Activated naive CD4-positive, alpha-beta T cell (primary cell): ENCODE measurements at places on chromosomes 5 and 9.

DNA sequence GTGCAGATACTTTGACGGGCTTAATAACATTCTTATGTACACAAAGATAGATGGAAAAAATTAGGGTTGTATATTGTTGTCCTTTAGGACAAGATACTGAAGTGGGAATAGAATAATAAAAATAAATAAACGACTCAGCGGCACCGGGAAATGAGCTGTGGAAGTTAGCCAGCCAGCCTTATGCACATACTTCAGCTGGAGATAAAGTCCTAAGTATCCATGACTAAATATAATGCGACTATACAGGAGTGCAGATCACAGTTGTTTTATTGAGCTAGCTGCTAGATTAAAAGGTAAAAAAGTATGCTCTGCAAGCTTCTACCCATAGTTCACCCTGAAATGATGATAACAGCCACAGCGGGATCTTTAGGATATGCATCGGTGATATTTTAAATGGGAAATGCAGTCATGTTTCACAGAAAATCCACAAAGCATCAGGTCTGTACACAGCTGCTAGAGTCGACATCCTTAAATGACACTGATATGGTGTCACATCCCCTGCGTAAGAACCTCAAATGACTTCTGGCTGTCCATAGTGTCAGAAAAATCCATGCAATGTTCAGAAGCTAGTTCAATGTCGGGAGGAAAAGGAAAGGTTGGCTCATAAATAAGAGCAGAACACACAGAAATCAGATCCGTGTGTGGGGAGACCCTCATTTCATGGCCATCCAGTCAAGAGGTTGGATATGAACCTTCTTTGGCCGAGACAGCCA is 392.8 kb upstream of the DAP start:
- DNase-seq: no peak

- DNase-seq: no peak
Measured at GRCh38 chr5:124583469-124584350, 162.7 kb downstream of the ZNF608 start.

DNA sequence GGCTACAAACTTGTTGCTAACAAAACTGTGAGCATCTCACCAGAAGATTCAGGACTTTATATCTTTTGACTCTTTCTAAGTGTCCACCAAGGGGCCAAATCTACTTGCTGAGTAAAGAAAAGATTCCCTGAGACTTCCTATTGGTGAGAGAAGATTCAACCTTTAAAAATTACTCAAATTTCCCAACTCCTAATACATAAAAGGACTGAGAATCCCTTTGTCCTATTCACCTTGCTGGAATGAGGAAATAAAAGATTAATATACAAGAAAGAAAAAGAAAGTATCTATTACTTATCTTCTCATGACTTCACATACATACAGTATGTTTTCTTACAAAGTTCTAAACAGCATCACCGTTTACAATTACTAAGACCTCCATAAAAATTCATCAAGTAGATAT is 47.9 kb upstream of the MYOT start:
- no peak for DNase-seq

- DNase-seq: no peak
Measured at GRCh38 chr9:129557192-129558036, 63.5 kb downstream of the C9orf50 start.

DNA sequence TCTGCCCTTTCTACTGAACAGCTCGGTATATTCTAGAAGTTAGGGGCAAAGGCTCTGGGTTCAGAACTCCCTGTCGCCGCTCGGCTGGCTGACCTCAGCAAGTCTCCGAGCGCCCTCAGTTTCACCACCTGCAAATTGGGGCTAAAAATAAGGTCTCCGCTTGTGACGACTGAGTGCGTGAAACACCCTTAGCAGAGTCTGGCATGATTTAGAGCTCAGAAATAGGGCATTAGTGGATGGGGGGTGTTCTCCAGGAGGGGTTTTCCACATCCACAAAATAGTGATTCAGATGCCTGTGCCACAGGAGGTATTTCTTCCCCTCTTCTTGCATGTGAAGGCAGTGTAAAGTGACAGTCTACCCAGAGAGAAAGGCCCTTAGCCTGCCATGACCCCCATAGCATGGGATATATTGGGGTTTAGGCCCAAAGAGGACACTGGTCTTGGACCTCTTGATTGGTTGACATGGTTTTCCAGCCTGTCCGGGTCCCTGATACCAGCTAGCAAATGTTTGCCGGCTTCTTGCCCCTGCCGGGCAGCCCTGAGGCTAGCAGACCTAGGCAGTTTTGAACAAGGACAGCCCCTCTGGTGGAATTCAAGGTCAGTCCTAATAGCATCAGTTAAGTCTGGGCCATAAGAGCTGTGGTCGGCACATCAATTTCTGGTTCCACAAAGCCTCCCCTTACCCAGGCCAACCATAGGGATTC is 1.4 kb downstream of the ERGIC1 start:
- no peak for DNase-seq

GRCh38 chr9:127155314-127155960 is 33.0 kb upstream of the ANGPTL2 start:
- no peak for DNase-seq

DNA sequence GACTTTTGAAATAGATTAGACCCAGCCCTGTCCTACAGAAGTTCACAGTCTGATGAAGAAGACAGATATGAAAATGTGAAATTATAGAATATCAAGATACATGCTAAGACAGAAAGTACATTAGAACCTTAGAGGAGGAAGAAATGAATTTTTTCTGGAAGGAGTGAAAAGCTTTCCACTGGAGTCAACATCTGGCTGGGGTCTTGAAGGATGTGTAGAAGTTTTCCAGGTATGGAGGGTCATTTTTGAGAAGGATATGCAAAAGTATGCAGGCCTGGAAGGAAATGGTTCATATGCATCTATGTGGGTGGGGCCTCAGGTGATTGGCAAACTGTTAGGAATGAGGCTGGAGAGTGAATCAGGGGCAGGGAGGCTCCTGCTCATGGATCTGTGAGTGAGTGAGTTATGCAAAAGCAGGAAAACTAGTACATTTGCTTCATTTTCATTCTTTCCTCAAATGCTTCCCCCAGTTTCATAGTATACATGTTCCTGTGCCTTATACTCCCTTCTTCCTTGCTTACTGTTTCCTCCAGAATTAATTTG is 142.3 kb downstream of the GRIA1 start:
- no peak for DNase-seq

DNA sequence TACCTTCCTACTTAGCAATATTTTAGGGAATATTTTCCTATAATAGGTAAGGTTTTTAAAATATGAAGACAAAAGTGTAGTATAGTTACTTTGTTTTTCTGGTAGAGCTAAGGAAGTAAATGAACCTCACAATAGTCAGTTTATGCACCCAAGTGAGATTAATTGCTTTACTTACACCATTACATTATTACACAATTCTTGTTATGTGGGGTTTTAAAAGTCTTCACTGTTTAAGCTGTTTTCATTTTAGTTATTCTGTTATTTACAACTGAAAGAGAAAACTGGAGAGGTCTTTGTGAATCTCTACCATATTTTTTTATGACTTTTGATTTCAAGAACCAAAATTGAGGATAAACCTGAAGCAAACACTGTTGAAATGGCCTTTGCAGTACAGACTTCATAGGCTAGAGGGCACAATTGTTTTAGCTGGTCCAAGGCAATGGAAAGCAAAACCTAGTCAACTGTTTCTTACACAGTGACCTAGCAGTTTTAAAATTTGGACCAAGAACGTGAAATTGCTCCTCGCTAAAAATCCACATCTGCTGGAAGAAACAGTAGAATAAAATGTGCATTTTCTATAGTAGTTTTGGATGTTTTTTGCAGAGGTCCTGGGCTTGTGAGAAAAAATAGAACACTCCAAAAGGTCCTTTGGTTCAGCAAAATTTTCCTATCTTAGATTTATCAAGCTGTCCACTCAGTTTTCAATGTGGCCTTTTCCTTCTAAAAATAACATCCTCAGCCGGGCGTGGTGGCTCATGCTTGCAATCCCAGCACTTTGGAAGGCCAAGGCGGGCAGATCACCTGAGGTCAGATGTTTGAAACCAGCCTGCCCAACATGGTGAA is 66.4 kb upstream of the FER start:
- DNase-seq: no peak

DNA sequence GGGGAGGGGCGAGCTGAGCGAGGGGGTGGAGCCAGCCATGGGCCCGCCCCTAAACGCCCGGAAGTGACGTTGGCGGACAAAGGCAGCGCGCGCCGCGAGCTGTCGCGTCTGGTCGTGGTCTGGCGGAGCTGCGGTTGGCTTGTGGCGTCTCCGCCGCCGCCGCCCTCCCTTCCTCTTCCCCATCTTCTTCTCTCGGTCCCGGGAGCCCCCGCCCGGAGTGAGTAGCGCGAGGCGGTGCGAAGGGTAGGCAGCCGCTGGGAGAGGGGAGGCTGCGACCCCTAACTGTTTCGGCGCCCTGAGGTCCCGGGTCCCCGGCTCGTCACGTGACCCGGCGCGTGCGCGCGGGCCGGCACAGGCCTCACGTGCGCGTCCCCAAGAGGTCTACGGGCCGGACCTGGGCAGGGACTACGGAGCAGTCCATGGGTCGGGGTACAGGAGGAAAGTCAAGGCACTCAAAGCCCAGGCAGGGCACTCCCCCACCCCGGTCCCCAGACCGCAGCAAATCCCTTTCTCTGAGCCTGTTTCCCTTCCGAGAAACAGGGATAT is at the start of gene NTMT1:
TSS of gene NTMT1 (plus strand) at position 85 of the 546 bp plus-strand sequence. CDS start 6,541 bp downstream, outside the sequence.
- peak; percentile 89 for DNase-seq

- DNase-seq: no peak
Measured at GRCh38 chr5:25955337-25955736, 1083.0 kb downstream of the CDH9 start.

DNA sequence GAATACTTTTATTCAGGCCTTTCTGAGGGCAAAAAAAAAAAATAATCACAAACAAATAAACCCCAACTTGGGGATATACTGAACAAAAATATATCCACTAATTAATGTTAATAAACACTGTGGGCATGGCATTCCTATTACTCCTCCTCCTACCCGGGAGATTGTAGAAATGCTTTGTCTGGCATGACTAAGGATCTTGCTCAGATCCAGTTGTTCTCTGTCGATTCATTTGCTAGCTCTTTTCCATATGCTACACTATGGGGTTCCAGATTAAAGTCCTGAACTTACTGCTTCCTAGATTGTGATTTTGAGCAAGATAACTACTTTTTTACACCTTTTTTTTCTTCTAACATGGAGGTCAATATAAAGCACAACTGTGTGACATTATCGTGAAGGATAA is 102.2 kb upstream of the PRR16 start:
- no peak for DNase-seq

GRCh38 chr9:38017149-38017884 is 51.7 kb downstream of the SHB start:
- DNase-seq: no peak

- no peak for DNase-seq
Measured at GRCh38 chr9:117860849-117861248, 156.6 kb downstream of the TLR4 start.

- DNase-seq: no peak
Measured at GRCh38 chr9:88980740-88981203, 10.5 kb upstream of the S1PR3 start.

- DNase-seq: no peak
Measured at GRCh38 chr5:66529182-66529581, 67.0 kb upstream of the MAST4 start.

DNA sequence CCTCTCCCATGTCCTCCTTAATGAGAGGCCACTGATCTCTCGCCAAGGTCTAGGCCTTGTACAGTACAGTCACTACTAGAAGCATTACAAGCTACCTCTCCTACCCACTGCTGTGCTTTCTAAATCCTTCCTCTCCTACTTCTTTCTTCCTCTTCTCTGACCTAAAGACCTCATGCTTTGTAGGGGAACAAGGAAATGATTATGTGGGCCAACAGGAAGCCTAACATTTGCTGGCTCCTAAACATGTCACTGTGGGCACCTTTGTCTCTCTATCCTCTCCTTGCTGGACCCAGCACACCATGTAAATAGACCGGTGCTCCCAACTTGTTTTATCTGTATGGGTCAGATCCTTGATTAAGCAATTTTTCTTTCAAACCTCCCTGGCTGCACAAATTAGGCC is 16.7 kb downstream of the SLC28A3 start:
- no peak for DNase-seq
